ENCODE measurements at places on chromosomes 11 and 22.

DNA sequence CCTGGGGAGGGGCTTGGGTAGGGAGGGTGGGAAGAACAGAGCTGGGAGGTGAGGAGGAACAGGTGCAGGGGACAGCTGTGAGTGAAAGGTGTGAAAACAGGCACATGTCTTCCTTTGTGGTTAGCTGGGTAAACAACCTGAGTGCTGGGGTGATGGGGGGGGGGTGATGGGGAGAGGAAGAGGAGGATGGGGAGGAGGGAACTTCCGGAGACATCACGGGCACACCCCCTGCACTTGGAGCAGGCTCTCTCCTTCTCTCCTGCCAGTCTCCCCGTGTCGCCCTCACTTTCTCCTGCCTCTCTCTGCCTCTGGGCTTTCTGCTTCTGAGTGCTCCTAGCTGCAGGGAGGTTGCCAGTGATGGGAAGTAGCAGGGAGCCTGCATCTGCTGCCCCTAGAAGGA lies 8.8 kb downstream of the CXCR5 start:
- no peak for DNase-seq

GRCh38 chr11:93935826-93936225 lies 85.3 kb upstream of the HEPHL1 start:
- no peak for DNase-seq

GRCh38 chr22:24928322-24928721 lies 18.2 kb downstream of the LHFPL7 start:
- DNase-seq, result no peak

DNA sequence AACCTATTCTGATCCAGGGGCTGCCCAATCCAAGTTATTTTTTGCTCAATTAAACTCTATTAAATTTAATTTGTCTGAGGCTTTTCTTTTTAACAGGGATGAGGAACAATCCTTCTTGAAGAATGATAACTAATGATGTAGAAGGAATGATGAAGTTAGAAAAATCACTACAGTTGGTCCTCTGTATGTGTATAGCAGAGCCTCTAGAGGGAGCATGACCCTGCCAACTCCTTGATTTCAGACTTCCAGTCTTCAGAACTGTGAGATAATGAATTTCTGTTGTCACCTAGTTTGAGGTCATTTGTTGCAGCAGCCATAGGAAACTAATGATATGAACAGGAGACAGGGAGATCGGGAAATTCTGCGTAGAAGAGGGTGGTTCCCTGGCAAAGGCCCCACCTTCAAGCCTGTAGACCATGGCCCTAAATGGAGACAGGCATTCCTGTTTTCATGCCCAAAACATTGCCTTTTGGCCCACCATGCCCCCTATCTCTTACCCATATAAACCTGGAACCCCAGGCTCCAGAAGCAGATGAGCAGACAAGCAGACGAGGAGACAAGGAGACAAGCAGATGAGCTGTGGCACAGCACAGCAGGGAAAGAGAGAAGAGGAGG lies 7.7 kb upstream of the QSER1 start:
- DNase-seq, result no peak

DNA sequence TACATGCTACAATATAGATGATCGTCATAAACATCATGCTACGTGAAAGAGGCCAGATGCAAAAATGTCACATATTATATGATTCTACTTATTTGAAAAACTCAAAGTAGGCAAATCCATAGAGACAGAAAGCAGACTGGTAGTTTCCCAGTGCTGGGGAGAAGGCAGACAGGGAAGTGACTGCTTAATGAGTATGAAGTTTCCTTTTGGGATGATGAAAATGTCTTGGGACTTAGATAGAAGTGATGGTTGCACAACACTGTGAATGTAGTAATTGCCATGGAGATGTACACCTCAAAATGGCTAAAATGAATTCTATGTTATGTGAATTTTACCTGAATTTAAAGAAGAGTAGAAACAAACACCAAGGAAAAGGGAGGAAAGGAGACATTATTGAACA lies 45.2 kb upstream of the EHF start:
- DNase-seq, result no peak

- DNase-seq, result no peak
Observed at GRCh38 chr11:67572747-67573419, 10.7 kb upstream of the GSTP1 start.

DNA sequence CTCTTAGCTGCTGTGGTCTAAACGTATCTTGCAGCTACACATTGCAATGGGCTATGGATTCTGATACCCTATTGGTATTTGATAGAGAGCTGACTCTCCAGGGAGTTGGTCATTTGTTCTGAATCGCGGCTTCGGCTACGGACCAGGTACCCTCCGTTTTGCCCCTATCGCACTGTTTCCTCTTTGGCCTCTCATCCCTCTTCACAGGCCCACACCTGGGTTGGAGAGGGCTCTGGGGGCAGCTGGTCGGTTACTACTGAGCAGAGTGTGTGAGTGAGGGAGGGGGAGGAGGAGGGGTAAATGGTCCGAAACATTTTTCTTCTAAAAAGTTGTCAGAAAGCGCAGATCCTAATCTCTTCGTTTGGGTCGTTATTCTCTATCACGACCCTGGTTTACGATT lies 48.8 kb upstream of the HSD17B12 start:
- no peak for DNase-seq

DNA sequence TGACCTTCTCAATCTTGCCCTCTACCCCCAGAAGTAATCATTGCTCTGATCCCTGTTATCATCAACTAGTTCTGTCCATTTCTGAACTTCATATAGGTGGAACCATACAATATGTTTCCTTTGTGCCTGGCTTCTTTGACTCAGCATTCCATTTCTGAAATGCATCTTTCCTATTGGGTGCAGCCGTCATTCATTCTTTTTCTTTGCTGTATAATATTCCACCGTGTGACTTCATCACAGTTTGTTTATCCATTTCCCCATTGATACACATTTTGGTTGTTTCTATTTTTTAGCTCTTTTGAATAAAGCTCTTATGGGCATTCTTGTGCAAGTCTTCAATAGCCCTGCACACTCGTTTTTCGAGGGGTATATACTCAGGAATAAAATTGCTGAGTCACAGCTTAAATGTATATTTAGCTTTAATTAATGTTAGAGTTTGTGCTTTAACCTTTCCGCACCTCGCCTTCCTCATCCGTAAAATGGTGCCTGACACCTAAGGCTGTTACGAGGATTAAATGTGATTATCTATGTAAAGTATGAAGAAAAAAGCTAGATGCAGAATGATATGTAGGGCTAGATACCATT lies 491.6 kb downstream of the MIAT start:
- no peak for DNase-seq

GRCh38 chr22:19843107-19843856 lies 11.4 kb downstream of the GNB1L start:
- no peak for DNase-seq

- DNase-seq, result no peak
Observed at GRCh38 chr11:96316869-96317268, 26.1 kb downstream of the MAML2 start.

- no peak for DNase-seq
Observed at GRCh38 chr22:37631448-37632173, 7.9 kb upstream of the SH3BP1 start.

DNA sequence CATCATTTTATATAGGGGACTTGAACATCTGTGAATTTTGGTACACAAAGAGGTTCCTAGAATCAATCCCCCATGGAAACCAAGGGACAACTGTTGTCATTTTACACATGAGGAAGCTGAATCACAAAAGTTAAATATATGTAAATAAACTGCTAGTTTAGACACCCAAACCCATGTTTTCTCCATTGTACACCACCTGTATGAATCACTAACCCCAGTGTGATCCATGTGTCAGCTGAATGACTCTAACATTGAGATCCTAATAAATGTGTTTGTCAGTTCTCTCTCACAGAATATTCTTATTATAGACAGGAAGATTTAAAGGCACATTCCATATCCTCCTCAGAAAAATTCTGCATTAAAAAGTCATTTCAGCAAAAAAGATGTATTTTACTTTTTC lies 83.3 kb downstream of the ATG16L2 start:
- no peak for DNase-seq

DNA sequence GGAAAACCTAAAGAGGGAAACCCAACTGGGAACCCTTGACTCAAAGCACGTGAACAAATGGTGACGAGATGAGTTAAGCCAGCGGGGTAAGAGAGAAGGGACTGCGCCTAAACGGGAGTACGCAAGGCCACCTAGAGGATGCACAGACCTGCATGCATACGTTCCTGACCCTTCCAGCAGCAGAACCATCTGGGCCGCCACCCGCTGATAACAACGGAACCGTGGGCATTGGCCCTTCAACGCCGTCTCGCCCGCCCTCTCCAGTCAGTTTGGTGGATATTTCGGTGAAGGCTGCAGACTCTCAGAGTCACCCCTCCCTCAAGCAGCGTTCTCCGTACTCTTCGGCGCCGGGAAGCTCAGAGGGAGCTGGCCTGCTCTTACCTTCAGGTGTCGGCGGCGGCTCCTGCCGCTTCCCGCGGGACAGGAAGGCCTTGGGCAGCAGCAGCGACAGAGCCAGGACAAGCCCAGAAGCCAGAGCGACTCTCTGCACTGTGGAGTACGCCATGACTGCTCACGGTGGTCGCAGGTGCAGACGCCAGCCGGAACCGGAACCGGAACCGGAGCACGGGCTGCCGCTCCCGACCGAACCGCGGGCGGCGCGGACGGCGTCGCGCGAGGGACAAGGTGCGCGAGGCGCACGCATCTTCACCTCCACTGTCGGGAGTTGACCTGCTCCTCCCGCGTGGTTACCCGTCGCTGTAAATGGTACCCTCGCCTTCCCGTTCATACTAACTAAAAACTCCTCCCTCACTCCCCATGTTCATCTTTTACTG lies at the start of gene RIC3:
TSS of gene RIC3 (minus strand) at position 541 of the 773 bp plus-strand sequence. CDS start at position 505, 36 bp downstream.
- no peak for DNase-seq

GRCh38 chr22:30320021-30320556 lies 6.7 kb downstream of the TBC1D10A start:
- DNase-seq, result no peak

DNA sequence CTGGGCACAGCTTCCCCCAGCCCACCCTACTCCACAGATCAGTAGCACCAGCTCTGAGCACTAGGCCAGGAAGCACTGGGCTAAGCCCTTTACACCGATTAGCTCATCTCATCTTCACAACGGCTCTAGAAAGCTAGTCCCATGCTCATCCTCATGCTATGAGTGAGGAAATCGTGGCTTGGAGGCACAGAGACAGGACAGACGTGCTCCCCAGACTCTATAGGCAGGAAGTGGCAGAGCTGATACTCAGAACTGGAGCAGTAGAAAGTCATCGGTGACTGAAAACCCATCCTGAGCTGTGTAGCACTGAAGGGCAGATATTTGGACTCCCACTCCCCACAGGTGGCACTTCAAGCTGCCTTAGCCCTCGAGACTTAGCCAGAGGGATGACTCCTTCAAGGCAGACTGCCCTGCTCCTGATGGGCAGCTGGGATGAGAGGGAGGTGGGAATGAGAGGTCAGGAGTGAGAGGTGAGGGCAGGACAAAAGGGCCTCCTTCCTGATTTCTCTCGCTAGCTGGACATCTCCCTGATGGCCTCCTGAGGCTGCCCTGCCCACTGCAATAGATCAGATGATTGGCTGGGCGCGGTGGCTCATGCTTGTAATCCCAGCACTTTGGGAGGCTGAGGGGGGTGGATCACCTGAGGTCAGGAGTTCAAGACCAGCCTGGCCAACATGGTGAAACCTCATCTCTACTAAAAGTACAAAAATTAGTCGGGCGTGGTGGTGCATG lies 9.7 kb downstream of the CD5 start:
- DNase-seq, result no peak

GRCh38 chr11:118651820-118652219 lies 27.6 kb downstream of the TREH start:
- DNase-seq, result no peak

DNA sequence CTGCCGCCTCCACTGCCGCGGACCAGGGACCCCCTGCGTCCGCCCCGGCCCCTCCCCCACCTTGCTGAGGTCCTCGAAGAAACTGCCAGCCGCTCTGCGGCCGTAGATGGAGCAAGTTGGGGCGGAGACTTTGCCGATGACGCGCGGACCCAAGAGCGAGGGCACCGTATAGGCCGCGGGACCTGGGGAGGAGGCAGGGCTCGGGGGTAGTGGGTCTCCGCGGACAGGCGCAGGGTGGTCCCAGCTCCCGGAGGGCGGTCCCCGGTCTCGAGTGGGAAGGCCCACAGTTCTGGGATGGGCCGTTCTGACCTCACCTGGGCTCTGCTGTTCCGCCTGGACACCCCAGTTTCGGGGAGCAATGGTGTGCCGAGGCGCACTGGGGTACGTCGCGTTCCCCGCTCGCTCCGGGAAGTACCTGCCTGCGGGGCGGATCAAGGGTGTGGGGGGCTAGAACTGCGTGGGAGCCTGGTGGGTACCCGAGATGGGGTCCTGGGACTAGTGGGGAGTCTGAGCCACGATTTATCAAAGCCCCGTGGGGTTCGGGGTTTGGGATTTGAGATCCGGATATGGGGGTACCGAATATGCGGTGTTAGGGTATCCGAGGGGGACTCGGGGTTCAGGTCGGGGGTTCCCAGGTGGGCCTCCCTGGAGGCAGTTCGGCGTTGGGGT lies 1.2 kb upstream of the TYMP start:
- peak; percentile 71 for DNase-seq

DNA sequence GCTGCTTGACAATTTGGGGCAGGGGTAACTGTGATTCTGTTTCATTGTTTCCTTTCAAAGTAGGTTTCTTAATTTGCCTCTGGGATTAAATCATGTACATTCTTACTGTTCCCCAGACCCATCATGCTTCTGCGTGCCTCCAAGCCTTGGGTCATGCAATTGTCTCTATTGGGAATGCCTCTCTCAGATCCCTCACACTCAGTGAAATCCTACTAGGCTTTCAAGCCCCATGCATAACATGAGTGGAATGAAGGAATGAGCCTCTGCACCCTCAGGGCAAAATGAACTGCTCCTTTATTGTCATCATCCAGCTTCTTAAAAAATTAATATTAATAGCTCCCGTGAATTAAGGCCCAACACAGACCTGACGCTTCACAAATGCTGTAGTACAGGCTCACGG lies 381.7 kb downstream of the TENM4 start:
- no peak for DNase-seq

GRCh38 chr22:47474895-47475294 lies 712.4 kb downstream of the TBC1D22A start:
- DNase-seq, result no peak

DNA sequence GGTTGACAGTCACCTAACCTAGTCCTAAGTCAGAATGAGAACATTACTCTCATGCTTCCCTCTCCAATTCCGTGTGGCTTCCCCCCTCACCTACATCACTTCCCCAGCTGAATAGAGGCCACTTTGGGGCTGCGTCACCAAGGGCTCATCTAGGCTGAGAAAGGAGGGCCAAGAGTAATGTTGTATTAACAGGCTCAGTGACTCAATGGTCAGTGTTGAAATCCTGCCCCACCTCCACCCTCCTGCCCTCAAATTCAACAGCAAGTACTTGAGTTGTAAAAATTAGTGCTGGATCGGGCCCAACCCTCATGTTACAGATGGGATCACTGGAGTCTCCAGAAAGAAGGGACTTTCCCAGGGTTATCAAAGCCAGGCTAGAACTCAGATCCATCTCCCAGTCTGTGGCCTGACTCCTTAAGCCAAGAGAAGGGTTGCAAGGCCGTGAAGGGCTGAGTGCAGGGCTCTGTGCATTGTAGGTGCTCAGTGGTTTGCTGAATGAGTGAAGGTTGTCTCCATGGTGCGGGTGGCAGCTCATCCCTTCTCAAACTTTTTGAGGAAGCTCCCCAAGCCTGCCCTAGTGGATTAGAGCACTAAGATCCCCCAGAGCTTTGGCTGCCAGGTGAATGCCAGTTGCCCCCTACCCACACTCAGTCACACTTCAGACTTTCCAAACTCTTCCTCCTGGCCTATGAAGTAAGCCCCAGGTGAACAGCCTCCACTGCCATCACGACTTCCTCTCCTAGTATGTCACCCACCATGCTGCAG lies 3.2 kb downstream of the DGAT2 start:
- DNase-seq, result no peak

All from liver (tissue), 10 donors.